ENCODE measurements at places on chromosomes 3 and 15.

- peak; percentile 83 for DNase-seq
These were observed 51.2 kb upstream of the ULK4 start for GRCh38 chr3:42012935-42013690.

- no peak for DNase-seq
These were observed 144.1 kb upstream of the HES1 start for GRCh38 chr3:193991666-193992424.

GRCh38 chr3:153246806-153247205 lies 84.8 kb downstream of the RAP2B start:
- DNase-seq = no peak

- no peak for DNase-seq
These were observed 12.4 kb downstream of the SPATA16 start for GRCh38 chr3:173128633-173129032.

GRCh38 chr3:30044515-30044914 lies 561.9 kb upstream of the TGFBR2 start:
- DNase-seq = no peak

DNA sequence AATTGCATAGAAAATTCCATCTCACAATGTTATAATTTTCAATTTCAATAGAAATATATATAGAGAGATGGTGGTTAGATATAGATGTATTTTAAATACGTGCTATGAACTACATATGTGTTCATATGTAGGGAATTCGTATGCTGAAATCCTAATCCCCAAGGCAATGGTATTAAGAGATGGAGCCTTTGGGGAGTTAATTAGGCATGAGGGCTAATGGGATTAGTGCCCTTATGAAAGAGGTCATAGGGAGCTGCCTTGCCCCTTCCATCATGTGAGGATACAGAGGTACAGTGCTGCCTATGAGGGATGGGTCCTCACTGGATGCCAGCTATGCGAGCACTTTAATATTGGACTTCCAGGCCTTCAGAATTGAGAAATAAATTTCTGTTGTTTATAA lies 79.6 kb upstream of the CCDC54 start:
- DNase-seq = no peak

- DNase-seq = peak; percentile 19
These were observed 67.0 kb downstream of the ZNF609 start for GRCh38 chr15:64527263-64527984.

GRCh38 chr15:62932436-62932835 lies 110.1 kb upstream of the TPM1 start:
- DNase-seq = no peak

DNA sequence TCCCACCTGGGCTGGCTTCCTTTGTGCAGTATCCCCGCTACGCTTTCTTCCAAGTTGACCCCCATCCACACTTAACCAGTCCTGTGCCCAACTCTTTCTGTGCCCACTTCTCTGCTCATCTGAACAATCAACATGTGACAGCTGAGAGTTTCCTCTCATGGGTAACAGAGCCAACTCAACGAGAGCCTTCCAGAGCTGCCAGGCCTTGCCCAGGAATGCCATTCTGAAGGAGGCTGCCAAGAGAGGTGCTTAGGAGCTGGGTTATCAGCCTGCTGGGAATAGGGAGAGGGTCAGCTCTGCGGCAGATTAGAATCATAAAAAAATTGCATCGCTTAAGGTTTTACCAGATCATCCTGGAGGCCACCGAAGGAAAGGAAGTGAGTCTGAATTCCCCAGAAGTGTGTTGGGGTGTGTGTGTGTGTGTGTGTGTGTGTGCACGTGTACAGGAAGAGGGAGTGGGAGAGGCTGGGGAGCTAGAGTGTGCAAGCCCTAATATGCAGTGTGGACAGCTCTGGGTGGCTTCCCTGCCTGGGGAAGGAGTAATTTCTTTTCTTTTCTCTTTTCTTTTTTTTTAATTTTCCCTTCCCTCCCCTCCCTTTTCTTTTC lies 66.7 kb downstream of the ITGA11 start:
- no peak for DNase-seq

- DNase-seq = no peak
These were observed 172.4 kb upstream of the TOPAZ1 start for GRCh38 chr3:44069276-44069675.

DNA sequence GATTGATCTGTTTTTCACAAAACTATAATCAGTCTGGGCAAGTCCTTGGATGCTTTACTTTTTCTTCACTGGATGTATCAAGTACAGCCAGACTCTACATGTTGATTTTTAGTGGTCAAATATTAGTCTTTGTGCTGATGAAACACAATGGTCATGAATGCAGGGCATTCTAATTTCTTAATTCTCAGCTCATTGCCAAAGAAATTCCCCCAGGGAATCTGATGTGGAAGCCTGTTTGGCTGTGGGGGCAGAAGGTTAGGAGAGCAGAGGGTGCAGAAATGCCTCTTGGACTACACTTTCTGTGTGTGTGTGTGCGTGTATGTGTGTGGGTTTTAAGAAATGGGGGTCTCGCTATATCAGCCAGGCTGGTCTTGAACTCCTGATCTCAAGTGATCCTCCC lies 48.7 kb upstream of the HACD2 start:
- no peak for DNase-seq

GRCh38 chr3:194194051-194194756 lies 58.3 kb downstream of the HES1 start:
- no peak for DNase-seq

- no peak for DNase-seq
These were observed 492.2 kb downstream of the AGBL1 start for GRCh38 chr15:86571873-86572272.

- DNase-seq = peak; percentile 57
These were observed 4.1 kb upstream of the COX17 start for GRCh38 chr3:119681279-119681678.

DNA sequence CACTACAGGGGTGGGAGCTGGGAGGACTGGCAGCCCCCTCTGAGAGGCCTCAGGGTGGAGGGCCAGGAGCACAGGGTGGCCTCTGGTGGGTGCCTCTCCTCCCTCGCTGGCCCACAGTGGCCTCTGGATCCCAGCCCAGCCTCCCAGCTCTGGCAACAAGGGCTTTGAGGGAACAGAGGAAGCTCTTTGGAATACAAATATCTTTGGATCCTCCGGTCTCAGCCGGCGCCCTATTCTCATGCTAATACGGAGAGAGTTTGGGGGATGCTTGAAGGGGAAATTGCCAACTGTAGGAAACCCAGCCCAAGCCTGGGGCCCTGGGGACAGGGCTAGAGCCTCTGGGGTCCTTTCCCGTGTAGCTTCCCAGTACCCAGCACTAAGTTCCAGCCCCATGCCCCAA lies 33.4 kb upstream of the INSYN1 start:
- no peak for DNase-seq

DNA sequence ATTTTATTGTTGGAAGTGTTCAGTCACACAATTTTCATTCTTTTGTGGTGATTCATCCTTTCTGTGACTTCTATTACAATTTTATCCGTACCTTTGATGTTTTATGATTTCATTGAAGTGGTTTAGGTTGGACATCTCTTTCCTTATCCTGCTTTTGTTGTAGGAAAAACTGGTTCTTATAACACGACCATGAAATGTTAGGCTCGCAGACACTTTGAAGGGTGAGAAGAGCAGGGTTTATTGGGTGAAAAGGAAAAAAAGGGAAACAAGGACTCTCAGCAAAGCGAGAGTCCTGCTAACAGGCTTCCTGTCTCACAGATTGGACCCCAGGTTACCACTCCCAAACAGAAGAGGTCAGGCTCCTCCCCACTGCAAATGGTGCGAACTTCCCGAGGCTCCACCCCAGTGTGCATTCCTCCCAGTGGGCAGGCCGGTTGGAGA lies 257.4 kb downstream of the STXBP5L start:
- no peak for DNase-seq

DNA sequence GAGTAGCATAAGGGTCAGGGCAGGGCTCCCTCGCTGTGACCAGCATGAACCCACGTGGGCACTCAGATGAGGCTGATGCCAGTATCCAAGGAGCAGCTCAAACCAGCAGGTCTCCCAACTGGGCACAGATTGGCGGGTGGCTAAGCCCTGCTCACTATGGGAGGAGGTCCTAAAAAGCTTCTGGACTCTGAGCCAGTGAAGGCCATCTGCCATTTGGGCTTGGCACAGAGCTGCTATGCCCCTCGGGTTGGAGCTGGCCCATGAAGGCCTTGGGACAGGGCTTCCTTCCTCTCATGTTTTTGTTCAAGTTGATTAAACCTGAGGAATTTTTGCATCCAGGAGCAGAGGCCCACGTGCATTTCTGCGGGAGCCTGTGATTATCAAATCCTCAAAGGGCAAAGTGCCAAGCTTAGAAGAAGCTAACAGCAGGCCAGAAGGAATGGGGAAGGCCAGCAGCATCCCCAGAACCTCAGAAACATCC lies 4.3 kb upstream of the STRA6 start:
- no peak for DNase-seq

- no peak for DNase-seq
These were observed 64.2 kb downstream of the TBC1D5 start for GRCh38 chr3:17678116-17678741.

DNA sequence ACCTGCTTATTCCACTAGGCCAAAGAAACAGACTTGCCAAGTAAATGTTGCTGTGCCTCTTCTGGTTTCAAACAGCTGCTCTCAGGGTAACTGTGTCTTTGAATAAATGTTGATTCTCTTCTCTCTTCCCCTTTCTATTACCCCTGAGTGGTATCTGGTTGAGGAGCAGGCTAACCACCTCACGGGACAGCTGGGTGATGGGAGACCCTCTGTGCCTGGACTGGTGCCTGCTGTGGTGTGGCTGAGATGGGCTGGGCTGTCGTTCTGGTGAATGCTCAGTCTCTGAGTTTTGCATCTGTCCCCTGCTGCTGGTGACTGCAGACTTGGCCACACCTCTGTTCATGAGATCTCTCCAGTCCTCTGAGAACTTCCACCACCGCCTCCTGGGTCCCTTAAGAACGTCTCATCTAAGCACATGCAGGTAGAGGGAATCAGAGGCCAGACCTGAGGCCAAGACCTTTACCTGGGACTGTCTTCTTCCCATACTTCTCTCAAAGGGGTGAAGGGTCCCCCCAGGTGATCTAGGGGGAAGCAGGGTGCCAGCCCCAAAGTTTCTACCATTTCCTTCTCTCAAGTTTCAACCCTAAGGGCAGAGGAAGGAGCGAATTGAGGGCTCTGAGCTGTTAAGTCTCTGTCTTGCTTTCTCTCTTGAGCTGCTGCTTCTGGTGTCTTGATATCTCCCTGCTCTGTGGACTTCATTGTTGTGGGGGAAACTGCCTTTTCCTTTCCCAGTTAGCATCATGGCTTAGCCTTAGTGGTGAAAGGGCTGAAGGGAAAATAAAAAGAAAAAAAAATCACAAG lies 252.9 kb downstream of the EBLN2 start:
- DNase-seq = no peak

DNA sequence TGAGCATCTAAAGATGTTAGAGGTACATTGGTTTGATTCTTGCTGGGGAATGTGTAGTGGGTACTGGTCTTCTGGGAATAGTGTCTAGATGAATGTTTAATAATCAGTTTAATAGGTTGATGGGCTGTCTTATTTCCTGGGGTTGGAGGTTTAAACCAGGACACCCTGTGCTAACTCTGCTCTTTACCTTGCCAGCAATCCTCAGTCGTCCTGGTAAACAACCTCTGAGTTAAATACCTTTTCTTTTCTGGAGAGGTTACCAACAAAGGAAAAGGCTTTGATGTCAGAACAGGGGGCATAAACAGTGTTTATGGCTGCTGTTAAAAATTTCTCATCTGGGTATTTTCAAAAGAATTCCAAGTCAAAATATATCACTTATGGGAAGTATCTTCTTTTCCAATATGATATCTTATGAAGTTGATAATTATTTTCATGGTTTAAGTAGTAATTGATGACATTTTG lies 23.5 kb downstream of the MITF start:
- DNase-seq = no peak

DNA sequence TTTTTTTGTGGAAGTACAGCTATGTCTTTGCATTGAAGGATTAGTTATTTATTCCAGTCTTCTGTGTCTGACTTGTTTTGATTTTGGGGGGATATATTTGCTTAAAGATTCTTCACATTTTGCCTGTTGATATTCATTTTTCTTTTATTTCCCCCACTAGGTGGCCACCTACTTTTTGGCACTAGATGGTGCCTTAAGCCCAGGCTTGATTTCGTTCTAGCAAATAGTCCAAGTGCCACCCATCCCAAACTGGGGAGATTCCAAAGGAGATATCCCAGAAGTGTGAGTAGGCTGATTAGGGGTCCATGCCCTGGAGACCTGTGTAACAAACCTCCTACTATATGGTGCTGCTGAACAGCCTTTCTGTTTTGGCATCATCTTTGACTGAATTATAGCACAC lies 80.0 kb upstream of the SPATA16 start:
- DNase-seq = no peak

DNA sequence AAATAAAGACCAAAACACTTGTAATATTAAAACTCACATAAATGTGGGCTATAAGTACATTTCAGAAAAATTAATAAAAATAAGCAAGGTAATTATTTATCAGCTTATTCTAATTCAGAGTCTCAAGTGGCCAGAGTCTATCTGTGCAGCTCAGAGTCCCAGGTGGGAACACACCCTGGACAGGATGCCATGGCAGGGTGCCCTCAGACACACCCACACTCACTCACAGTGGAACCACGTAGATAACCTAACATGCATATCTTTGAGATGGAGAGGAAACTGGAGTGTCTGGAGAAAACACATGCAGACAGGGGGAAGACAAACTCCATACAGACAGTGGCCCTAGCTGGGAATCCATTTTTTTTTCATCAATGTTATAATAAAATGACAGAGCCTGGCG lies 37.2 kb downstream of the FSIP1 start:
- no peak for DNase-seq

DNA sequence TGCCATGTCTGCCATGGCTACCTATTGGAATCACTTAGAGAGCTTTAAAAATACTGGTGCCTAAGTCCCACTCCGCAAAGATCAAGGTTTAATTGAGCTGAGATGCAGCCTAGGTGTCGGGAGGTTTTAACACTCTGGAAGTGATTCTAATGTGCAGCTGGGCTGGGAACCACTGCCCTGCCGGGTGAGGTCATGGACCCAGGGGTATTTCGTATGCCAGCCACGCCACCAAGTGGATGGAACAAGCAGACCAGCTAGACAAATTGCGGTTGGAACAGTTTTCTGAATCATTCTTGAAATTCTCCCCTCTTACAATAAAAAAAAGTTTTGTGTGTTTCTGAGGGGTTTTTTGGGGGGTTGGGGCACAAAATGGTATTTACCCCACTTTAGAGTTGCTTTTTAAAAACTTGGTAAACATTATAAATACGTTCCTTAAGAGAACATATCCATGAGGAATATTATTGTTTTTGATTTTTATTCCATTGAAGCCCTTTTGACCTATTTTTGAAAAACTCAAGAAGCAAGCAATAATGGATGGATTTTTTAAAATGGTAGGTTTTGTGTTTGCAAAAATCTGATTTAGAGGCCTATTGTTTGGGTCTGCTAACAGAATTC lies 66.2 kb upstream of the CSTA start:
- peak; percentile 57 for DNase-seq

- DNase-seq = no peak
These were observed 396.6 kb downstream of the NAALADL2 start for GRCh38 chr3:175255698-175256097.

- no peak for DNase-seq
These were observed 29.7 kb downstream of the SOX2 start for GRCh38 chr3:181741417-181741816.

DNA sequence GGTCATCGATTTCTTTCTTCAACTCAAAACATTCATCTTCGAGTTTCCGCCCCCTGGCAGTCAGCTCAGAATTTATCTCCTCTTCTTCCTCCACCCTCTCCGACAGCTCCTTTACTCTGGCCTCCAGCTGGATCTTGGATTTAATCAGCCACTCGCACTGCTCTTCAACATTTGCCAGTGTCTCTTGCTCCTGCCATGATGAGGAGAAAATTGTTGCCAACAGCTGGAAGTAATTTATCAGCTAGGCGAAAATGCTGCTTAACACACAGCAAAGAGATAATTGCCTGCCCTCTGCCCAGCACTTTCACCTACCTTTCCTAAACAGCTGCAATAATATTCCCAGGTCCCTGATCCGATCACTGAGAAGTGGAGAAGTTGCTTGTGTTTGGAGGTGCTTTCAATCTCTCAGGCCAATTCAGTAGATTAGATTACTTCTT lies 69.3 kb downstream of the MYH15 start:
- no peak for DNase-seq
